ENCODE measurements at places on chromosomes 12 and 14. TPM values are rescaled to one million over a fixed set of nuclear protein-coding genes. Genes with fewer than 3 reads are reported as not detected.

TMEM63C gene
- 39.9 TPM for total RNA-seq

- no peak overlapping the region for H3K4me3 ChIP-seq
- peak; percentile 0 for DNase-seq
- H3K27ac ChIP-seq = no peak overlapping the region
- H3K36me3 ChIP-seq = no peaks in the 10 kb centered on the region
Measured at GRCh38 chr12:131592972-131593371, 117.9 kb upstream of the SFSWAP start.

- H3K4me1 ChIP-seq = peaks cover 11% of the 10 kb centered on the region
- no peaks in the 10 kb centered on the region for H3K27me3 ChIP-seq
Measured at GRCh38 chr14:51401756-51402155, 161.7 kb downstream of the TMX1 start.

TDRD9 gene
- not detected for total RNA-seq

GABARAPL1 gene
- total RNA-seq = 110 TPM

DNA sequence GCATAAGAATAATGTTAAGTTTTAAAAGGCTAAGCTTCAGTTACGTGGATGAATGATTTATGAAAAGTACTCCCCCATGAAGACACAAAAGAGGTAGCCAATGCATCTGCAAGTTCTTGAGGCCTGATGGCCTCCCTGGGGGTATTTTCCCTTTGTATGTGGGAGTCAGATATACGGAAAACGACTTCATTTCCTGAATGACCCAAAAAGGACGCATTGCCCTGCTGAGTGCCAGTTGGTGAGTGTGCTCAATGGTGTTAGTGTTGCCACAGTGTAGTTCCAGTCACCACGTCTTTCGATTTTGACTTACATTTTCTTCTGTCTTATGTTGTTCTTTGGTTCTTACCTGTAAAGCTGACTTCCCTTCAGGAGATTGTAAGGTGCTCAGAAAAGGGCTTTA, 8.0 kb downstream of the ETV6 start:
- H3K4me3 ChIP-seq = no peak overlapping the region
- peaks cover 2% of the 10 kb centered on the region for H3K27me3 ChIP-seq

PMEL gene
- 851 TPM for total RNA-seq

DNA sequence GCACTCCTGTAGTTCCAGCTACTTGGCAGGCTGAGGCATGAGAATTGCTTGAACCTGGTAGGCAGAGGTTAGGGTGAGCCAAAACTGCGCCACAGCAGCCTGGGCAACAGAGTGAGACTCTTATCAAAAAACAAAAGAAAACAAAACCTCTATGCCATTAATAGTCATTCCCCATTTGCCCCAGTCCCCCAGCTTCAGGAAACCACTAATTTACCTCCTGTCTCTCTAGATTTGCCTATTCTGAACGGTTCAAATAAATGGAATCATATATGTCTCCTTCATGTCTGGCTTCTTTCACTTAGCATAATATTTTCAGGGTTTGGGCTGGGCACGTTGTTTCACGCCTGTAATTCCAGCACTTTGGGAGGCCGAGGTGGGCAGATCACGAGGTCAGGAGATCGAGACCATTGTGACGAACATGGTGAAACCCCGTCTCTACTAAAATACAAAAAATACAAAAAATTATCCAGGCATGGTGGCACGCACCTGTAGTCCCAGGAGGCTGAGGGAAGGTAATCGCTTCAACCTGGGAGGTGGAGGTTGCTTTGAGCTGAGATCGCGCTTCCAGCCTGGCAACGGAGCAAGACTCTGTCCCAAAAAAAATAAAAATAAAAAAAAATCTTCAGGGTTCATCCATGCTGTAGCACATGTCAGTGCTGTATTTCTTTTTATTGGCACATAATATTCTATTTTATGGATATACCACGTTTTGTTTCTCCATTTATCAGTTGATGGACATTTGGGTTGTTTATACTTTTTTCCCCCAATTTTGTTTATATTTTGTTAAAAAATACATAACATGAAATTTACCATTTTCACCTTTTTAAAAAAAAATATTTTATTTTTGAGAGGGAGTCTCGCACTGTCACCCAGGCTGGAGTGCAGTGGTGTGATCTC, 31.9 kb downstream of the KNTC1 start:
- no peak for DNase-seq
- no peaks in the 10 kb centered on the region for H3K27me3 ChIP-seq
- no peaks in the 10 kb centered on the region for H3K36me3 ChIP-seq
- no peaks in the 10 kb centered on the region for H3K4me1 ChIP-seq

DNA sequence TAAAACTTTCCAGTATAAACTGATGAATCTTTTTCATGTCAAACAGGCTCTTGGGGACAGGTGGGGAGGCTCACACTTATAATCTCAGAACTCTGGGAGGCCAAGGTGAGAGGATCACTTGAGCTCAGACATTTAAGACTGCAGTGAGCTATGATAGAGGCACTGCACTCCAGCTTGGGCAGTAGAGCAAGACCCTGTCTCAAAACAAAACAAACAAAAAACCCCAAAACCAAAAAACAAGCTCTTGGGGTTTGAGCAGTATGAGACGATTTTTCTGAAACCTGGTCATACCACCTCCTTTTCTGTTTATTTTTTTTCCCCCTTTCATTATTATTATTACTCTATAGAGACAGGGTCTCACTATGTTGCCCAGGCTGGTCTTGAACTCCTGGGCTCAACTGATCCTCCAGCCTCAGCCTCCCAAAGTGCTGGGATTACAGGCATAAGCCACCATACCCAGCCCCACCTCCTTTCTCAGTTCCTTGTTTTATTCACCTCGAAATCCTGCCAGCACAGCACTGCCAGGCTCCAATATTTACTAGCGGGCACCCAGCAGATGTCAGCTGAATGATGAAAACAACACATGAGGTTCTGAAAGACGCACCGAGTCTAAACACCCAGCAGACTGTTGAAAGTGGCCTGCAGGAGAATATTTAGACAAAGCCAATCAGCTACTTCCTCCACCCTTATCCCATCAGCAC, 19.5 kb upstream of the CDK17 start:
- no peak for DNase-seq
- no peak overlapping the region for H3K27ac ChIP-seq
- H3K4me1 ChIP-seq = peaks cover 11% of the 10 kb centered on the region
- H3K27me3 ChIP-seq = peaks cover 2% of the 10 kb centered on the region
- H3K36me3 ChIP-seq = no peaks in the 10 kb centered on the region
- no peak overlapping the region for H3K4me3 ChIP-seq

TOMM20L gene
- total RNA-seq = not detected

KANSL2 gene
- 48.9 TPM for total RNA-seq

GRCh38 chr14:64671591-64671990, 32.6 kb upstream of the PLEKHG3 start:
- no peak overlapping the region for H3K27ac ChIP-seq
- H3K27me3 ChIP-seq = peaks cover 3% of the 10 kb centered on the region
- peaks cover 3% of the 10 kb centered on the region for H3K4me1 ChIP-seq

DNA sequence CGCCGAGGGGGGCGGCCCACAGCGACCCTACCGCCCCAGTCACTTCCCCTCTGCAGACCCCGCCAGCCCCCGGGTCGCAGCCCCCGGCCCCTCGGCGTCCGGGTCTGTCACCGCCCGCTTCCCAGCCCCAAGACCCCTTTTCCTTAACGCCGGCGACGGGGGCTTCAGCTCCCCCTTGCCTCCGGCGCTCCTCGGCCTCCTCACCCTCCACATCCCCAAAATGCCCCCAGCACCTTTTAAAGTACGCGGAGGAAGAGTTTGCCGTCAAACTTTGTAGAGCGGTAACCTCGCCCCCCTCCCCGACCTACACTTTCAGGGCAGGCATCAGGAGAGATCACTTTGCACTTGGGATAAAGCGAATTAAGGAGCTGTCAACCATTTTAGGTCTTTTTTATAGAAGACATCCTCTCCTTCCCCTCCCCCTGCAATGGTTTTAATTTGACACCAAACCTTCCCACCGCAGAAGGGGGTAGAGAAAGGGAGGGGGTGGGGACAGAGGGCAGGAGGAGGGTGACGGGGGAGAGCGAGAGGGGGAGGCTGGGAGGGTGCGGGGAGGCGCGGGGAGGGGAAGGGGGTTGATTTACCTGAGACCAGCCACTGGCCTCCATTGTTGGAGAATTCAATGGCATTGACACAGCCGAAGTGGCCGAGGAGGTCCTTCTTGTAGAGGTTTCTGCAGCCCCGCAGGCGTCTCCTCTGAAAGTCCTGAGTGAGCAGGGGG, 578 bp downstream of the DCAF5 start:
- peaks cover 12% of the 10 kb centered on the region for H3K27me3 ChIP-seq

DNA sequence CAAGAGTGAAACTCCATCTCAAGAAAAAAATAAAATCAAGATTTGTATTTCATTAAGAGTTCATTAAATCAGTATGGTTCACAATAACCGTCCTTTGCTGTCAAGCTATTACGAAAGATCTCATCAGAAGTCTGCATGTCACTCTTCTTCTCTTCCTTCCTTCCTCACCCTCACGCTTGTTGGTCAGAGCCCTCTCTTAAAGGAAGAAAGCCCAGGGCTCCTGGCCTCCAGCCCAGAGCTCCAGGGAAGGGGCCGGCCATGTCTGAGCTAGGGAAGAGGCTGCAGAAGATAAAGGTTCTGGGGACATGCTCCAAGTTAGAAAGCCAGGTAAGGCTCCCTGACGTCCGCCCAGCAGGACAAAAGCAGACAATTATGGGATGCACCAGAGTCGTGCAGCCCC, 43.1 kb upstream of the DLK1 start:
- H3K4me1 ChIP-seq = peaks cover 3% of the 10 kb centered on the region
- peaks cover 8% of the 10 kb centered on the region for H3K27me3 ChIP-seq
- H3K36me3 ChIP-seq = no peaks in the 10 kb centered on the region
- no peak for DNase-seq
- H3K4me3 ChIP-seq = no peak overlapping the region

PRORP gene
- total RNA-seq = 20.5 TPM

- no peaks in the 10 kb centered on the region for H3K36me3 ChIP-seq
- H3K27ac ChIP-seq = no peak overlapping the region
- H3K4me3 ChIP-seq = no peak overlapping the region
- H3K27me3 ChIP-seq = peaks cover 5% of the 10 kb centered on the region
- DNase-seq = no peak
Measured at GRCh38 chr12:100359822-100360221, 2.9 kb downstream of the SLC17A8 start.

FOXA1 gene
- not detected for total RNA-seq

NOP9 gene
- 29.2 TPM for total RNA-seq

DNA sequence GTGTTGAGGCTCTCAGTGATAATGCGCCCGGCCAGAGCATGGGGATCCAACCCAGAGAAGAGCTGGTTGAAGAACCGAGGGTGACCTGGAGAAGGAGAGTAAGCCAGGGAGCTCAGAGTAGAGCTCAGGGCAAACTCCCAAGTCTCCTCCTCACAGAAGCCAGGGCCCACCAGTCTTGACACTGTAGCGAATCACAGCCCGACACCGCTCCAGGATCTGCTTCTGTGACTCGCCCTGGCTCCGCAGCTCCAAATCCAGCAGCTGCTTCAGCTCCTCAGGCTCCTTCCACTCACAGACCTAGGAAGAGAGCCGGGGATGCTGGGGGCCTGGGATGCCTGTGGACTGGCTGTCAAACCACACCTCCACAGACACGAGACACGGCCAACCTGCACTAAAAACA, 8.2 kb upstream of the ZNF740 start:
- H3K27me3 ChIP-seq = peaks cover 5% of the 10 kb centered on the region
- no peak for DNase-seq
- H3K36me3 ChIP-seq = peaks cover 7% of the 10 kb centered on the region
- no peak overlapping the region for H3K27ac ChIP-seq

AKAP6 gene
- total RNA-seq = 600 TPM

CACNA2D4 gene
- total RNA-seq = not detected

- DNase-seq = no peak
- no peaks in the 10 kb centered on the region for H3K4me1 ChIP-seq
- no peak overlapping the region for H3K4me3 ChIP-seq
- H3K36me3 ChIP-seq = no peaks in the 10 kb centered on the region
Measured at GRCh38 chr12:34388636-34389377, 366.5 kb downstream of the ALG10 start.
